Caco-2 (cell line): ENCODE measurements at places on chromosomes 6 and 20. TPM values are rescaled to one million over a fixed set of nuclear protein-coding genes. Genes with fewer than 3 reads are reported as not detected.

DNA sequence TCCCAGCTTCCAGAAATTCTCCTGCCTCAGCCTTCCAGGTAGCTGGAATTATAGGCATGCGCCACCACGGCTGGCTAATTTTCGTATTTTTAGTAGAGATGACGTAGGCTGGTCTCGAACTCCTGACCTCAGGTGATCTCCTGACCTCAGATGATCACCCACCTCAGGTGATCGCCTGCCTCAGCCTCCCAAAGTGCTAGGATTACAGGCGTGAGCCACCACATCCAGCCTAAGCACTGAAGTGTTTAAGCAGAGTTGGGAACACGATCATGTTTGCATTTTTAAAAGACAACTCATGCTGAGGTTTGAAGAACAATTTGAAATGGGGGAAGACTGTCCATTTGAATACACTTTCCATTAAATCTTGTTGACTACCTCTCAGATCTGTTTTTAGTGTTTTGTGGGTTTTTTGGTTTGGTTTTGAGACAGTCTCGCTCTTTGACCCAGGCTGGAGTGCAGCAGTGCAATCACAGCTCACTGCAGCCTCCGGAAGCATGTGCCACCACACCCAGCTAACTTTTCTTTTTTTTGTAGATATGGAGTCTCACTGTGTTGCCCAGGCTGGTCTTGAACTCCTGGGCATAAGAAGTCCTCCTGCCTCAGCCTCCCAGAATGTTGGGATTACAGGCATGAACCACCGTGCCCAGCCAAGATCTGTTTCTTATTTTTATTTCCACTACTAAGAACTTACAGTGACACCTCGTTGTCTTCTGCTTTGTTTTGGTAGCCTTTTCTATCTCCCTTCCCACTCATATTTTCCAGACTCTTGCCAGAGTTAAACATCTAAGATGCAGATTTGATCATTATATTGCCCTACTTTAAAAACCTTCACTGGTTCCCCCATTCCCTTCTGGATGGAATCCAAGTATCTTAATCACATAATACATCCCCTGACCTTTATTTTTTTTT lies 5.5 kb downstream of the CASP8AP2 start:
- DNase-seq: no peak

- no peak for DNase-seq
Measured at GRCh38 chr6:64539917-64540316, 904.3 kb downstream of the PHF3 start.

SMPDL3A gene
- total RNA-seq: 20.4 and 21.7 TPM in 2 replicates

- no peak for DNase-seq
Measured at GRCh38 chr6:136084403-136084802, 165.7 kb downstream of the MTFR2 start.

GRCh38 chr6:27333642-27334040 lies 21.6 kb upstream of the POM121L2 start:
- no peak for DNase-seq

GRCh38 chr6:14861491-14861943 lies 384.4 kb upstream of the JARID2 start:
- no peak for DNase-seq

CLDN20 gene
- not detected in 2 replicates for total RNA-seq
